ENCODE measurements at places on chromosomes 13 and 19. TPM values are rescaled to one million over a fixed set of nuclear protein-coding genes. Genes with fewer than 3 reads are reported as not detected.
A peak's percentile ranks its signal among the peaks of the same experiment; 100 is the strongest.

ZNF562 gene
- 23.9 TPM for total RNA-seq

F2RL3 gene
- 0.13 TPM for total RNA-seq

CD70 gene
- 0.49 TPM for total RNA-seq

- DNase-seq = peak; percentile 32
Measured at GRCh38 chr19:15464394-15465385, at the start of gene RASAL3. Gene RASAL3, minus strand, starts transcription at chr19:15464544. Its CDS starts 186 bp downstream, at chr19:15464358.

- no peak for DNase-seq
Measured at GRCh38 chr13:41354416-41354815, 43.3 kb downstream of the NAA16 start.

GRCh38 chr13:20399961-20400360 lies 125.7 kb downstream of the CRYL1 start:
- DNase-seq = no peak

- no peak for DNase-seq
Measured at GRCh38 chr13:112892426-112893206, 76.4 kb upstream of the MCF2L start.

DNA sequence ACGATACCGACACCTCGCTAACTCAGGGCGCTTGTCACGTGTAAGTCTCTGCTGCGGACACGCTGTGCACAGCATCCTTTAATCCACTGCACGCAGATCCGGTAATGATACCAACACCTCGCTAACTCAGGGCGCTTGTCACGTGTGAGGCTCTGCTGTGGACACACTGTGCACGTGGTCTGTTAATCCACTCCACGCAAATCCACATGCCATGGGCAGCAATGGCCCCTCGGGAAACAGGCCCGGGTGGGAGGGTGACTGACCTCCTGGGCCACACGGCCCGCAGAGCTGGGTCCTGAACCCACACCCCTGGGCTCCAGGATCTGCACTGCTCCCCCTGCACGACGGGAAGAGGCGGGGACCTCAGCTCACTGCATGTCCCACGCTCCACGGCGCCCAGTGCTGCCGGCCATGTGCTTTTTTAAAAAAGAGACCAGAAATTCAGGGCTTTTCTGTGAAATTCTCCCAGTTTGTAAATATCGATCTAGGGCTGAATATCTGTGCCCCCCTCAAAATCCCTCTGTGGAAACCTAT lies 16.1 kb downstream of the SHC2 start:
- DNase-seq = no peak

GRCh38 chr19:2333027-2333806 lies 4.7 kb downstream of the SPPL2B start:
- no peak for DNase-seq

DNA sequence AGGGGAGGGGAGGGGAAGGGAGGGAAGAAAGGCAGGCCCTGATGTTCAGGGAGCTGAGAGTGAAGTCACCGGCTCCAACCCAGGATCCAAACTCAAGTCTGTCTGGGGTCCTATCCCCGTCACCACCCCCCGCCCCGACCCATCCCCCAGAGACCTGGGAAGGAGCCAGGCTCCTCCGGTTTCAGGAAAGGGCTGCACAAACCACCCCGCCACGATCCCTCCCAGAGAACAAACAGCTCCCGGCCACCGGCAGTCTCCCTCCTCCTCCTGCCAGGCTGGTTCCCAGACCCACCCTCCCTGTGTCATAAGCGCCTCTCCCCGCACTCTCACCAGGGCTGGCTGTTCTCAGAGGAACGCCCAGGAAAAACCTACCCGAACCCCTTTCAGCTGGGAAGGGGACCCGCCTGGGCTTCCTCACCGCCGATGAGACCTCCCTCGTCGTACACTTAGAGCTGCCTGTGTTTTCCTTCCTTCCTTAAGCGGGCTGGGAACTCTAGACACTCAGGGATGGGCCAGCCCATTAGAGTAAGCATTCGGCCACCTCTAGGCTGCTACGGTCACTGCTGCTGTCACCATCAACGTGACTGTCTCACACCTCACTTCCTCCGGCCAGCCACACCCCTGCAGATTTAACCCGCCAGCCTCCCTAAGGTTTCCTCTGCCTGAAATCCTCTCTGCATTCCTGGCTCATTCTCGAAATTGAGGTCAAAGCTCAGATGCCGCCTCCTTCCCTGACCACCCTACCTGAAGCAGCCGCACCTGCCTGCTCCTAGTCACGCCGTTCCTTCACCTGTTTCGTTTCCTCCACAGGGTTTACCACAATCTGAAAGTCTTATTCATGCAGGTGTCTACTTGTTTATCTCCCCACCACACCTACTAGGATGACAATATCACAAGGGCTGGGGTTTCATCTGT lies 6.3 kb upstream of the RDH13 start:
- no peak for DNase-seq
